Thymus (tissue), 14 donors: ENCODE measurements at places on chromosomes 5 and 9. TPM values are rescaled to one million over a fixed set of nuclear protein-coding genes. Genes with fewer than 3 reads are reported as not detected.

The TMC1 gene
- total RNA-seq: 0.28 TPM

The ARID3C gene
- 0.09 TPM for total RNA-seq

The HRH2 gene
- total RNA-seq: 4.2 TPM

The C9 gene
- total RNA-seq: 0.19 TPM

The OR1Q1 gene
- not detected for total RNA-seq

The SHB gene
- total RNA-seq: 4.9 TPM

The EGFLAM gene
- total RNA-seq: 24.0 TPM

The RPL12 gene
- total RNA-seq: 2,447 TPM

The TEK gene
- 2.4 TPM for total RNA-seq

The INSL4 gene
- 0.05 TPM for total RNA-seq

The DCTN3 gene
- 87.8 TPM for total RNA-seq

The CCL27 gene
- total RNA-seq: 4.4 TPM
